ENCODE measurements at places on chromosomes 1 and 21.

DNA sequence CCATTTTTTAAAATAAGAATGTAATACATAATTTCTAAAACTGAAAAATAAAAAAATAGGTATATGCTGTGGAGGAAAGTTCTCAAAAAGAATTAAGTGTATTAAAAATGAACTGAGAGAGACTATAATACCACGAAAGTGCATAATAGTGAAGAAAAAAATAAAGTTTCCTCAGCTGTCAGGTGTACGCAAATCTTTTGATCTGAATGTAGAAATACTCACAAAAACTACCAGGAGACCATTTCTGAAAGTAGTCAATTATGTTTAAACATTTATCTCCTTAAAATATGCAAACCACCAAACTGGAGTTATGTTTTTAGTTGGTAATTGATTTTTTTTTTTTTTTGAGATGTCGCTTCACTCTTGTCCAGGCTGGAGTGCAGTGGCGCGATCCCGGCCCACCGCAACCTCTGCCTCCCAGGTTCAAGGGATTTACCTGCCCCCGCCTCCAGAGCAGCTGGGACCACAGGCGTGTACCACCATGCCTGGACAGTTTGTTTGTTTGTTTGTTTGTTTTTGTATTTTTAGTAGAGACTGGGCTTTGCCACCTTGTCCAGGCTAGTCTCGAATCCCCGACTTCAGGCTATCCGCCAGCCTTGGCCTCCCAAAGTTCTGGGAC is 1169.2 kb upstream of the B3GALT2 start:
- DNase-seq = no peak

DNA sequence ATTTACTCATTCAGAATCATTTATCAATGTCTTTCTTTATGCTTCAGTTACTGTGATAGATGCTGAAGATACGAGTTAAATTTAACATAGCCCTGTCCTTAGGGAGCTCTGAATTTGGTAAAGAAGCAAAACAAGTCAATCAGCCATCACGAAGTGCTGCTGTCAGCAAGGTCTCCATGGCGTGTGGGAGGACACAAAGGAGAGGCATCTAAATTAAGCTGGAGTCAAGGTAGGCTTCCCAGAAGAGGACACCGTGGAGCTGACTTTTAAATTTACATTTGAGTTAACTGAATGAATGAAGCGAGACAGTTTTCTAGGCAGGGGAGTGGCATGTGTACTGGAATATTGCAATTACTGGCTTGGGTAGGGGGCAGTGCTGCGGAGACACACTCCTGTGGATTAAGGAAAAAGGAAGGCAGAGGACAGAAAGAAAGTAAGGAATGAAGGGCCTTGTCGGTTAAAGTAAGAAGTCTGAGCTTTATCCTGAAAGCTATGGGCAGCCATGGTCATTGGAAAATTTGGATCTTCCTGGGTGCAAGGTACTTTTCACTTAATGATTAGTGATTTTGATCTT is 41.3 kb upstream of the C1orf87 start:
- no peak for DNase-seq

- DNase-seq = no peak
Observed at GRCh38 chr1:198575798-198576641, 35.5 kb upstream of the ATP6V1G3 start.

DNA sequence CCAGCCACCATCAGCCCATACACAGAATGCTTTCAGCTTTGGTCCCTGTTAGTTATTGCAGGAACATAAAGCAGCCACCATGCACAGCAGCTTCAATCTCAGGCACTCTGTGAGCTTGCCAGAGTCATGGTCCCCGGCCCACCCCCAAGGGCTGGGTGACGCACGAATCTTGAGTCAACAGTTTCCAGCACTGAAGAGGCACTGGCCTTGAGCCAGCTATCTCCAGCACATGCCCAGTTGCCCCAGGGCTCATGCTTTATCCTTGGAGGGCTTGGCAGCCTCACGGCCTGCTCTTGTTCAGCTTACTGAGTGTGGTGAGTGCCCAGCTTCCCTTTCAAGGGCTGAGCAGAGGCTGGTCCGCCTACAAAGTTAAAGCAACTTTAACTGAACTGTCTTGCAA is 200.7 kb upstream of the RAB4A start:
- DNase-seq = no peak

DNA sequence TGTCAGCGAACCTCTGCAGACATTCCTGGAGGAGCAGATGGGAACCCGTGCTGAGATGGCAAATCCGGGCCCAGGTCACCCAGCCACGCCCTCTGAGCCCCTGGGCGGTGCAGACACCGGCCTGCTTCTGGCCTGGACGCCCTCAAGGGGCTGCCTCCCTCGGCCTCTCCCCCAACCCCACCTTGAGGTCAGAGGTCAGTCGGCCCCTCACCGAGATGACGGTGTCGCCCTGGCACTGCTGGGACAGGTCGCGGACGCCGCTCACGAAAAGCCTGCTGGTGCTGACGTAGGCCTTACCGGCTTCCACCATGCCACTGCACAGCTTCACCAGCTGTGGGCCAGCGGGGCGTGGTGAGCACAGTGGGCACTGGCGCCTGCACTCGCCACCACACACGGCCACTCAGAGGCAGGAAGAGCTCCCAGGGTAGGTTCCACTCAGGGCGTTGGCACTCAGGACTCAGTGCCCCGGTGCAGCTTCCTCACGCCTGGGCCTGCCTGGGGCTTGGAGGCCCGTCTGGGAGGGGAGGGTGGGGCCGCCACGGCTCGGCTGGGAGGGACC is 4.7 kb downstream of the ACAP3 start:
- no peak for DNase-seq

All from cortex of kidney (tissue), 1 donor.